Cardiac muscle cell (in vitro differentiated cells and primary cell): ENCODE measurements at places on chromosomes 16 and 17. TPM values are rescaled to one million over a fixed set of nuclear protein-coding genes. Genes with fewer than 3 reads are reported as not detected.

DNA sequence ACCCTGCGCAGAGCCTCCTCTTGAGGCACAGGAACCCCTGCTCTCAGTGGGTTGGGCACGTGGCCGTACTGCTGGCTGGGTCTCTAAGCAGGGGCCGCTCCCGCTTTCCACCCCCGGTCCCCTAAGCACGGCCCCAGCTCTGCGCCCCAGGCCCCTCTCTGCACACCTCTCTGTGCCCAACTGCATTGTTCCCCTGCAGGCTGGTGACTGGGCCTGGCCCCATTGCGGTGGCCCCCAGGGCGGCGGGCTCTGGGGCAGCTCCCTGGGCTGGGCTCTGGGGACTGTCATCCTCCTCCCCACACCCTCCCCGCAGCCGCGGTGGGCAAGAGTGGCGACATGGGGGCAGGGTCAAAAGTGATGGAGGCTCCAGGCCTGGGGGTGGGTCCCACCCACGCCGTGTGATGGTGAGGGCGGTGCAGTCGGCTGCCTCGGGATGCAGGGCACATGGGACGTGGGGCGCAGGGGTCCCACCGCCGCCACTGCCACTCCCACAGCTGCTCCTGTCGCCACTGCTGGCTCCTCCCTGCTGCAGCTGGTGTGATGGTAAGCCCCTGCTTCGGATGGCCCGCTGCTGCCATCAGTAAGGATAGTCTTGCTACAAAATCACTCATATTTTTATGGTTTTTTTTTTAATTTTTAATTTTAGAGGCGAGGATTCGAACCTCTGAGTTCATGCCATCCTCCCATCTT, 15.2 kb upstream of the ITGB3 start:
- H3K27ac ChIP-seq, result peak overlapping the region; percentile 75
- H3K36me3 ChIP-seq, result peaks cover 24% of the 10 kb centered on the region
- H3K27me3 ChIP-seq, result no peaks in the 10 kb centered on the region
- DNase-seq, result no peak

GRCh38 chr16:19380328-19380727, 37.4 kb upstream of the TMC5 start:
- H3K36me3 ChIP-seq, result no peaks in the 10 kb centered on the region
- no peaks in the 10 kb centered on the region for H3K4me1 ChIP-seq
- H3K27me3 ChIP-seq, result no peaks in the 10 kb centered on the region
- DNase-seq, result no peak
- H3K27ac ChIP-seq, result no peak overlapping the region

GRCh38 chr16:2919511-2920255, 8.0 kb downstream of the FLYWCH1 start:
- no peaks in the 10 kb centered on the region for H3K4me1 ChIP-seq
- H3K27me3 ChIP-seq, result no peaks in the 10 kb centered on the region
- no peaks in the 10 kb centered on the region for H3K36me3 ChIP-seq
- H3K27ac ChIP-seq, result no peak overlapping the region
- DNase-seq, result peak; percentile 82

NHLRC4 gene
- 3.6 and 3.9 TPM in 2 replicates for total RNA-seq

DNA sequence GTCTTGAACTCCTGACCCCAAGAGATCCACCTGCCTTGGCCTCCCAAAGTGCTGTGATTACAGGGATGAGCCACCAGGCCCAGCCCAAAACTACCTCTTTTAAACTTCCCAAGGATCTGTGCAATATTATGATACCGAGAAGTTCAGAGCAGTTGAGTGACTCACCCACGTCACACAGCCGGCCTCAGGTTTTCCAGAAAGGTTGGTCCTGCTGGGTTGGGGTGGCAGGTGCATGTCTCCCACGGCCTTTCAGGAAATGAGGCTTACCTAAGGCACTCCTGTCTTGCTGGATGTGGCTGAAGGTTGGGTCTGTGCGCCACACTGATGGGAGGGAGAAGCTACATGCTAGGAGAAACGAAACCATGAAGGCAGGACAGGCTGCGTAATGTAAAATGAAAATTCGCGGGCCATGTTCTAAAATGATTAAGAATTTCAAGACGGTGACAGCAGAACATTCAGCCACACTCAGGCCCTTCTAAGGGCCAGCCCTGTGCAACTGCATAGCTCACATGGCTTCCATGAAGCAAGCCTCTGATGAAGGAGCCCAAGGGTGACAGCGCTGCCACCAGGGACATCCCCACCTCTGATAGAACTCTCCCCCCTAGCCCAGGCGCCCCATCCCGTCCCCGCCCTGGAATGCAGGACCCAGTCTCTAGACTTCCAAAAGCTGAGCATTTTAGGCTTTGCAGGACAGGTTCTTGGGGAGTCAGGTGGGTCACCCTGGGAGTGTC, 6.6 kb upstream of the GLIS2 start:
- peak overlapping the region; percentile 7 for H3K27ac ChIP-seq
- H3K4me1 ChIP-seq, result peaks cover 6% of the 10 kb centered on the region
- no peak overlapping the region for H3K4me3 ChIP-seq
- H3K36me3 ChIP-seq, result no peaks in the 10 kb centered on the region
- no peaks in the 10 kb centered on the region for H3K27me3 ChIP-seq

- DNase-seq, result no peak
- H3K27me3 ChIP-seq, result no peaks in the 10 kb centered on the region
- no peak overlapping the region for H3K27ac ChIP-seq
- no peaks in the 10 kb centered on the region for H3K36me3 ChIP-seq
Observed at GRCh38 chr16:64182985-64183384, 938.9 kb downstream of the CDH11 start.
